K562 (cell line): ENCODE measurements at places on chromosomes 1 and 21.

GRCh38 chr1:64514197-64514765 is 44.4 kb downstream of the CACHD1 start:
- DNase-seq = no peak

GRCh38 chr1:213987422-213987926 is 299 bp upstream of the PROX1 start:
- DNase-seq = no peak

- DNase-seq = no peak
Observed at GRCh38 chr1:218851586-218851985, 322.1 kb upstream of the LYPLAL1 start.

DNA sequence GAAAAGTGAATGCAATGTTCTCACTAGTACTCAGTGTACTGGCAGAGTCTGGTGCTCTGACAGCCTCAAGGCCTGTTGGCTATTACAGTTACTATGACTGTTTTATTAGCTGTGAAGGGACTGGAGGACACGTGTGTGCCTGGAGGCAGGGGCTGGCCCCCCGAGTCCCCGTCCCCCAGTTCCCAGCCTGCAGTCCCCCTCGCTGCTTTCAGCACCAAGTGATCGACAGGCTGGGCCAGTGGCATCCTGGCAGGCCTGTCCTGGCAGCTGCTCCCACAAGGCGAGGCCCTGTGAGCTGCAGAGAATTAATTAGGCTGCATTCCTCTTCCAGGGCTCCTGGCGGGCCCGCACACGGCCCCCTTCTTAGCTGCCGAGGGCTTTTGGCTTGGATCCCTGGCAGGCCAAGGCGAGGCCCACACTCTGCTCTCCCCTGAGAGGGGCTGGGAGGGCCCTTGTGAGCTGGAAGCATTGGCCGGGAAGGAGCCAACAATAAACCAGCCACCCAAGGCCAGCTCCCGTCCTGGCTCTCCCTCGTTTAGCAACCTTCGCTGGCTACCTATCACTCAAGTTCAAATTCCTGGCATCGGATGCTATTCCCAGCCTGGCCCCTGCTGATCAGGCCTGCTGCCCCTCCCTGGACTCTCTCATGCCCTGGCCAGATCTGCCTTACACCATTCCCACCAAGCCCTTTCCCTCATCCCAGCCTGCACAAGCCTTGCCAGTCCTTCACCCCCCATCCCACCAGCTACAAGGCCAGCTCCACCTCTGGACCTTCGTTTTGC is 9.8 kb downstream of the EDN2 start:
- no peak for DNase-seq

DNA sequence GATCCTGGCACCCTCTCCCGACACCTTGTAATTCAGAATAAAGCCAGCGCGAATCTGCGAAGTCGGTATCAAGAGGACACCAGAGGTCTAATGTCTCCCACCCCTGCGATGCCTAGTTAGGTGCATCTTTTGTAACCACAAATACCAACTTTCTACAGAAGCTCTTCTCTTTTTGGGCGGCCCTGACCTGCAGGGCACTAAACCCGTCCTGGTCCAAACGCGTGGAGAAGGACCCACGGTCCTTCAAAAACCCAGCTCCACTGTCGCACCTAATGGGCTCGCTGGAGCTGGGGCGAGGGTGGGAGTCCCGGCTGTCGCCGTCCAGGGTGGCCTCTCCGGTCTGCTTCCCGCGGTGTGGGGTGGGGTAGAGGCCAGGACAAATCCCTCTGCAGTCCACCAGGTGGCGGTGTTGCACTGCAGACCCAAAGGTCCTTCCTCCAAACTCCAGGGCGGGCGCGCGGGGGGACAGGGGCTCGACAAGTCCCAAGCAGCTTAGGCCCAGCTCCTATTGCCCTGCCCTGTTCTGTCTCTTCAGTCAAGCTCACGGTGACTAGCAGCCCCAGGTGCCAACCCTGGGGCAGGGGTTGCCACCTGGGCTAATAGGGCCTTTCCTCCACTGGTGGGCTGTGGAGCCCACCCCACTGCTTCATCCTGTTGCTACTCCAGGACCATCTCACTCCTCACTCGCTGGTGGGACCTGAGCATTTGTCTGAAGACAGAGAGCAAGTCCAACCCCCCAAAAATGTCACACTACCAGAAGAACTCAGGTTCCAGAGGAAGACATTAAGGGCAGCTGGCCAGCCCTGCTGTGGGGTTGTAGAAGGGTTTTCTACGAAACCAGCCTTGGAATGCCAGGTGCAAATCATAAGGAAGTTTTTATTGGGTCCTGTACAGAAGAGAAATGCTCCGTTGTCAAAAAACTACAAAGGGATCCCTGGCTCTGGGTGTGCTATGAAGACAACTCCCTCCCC is 2.8 kb downstream of the HES3 start:
- peak; percentile 90 for DNase-seq

DNA sequence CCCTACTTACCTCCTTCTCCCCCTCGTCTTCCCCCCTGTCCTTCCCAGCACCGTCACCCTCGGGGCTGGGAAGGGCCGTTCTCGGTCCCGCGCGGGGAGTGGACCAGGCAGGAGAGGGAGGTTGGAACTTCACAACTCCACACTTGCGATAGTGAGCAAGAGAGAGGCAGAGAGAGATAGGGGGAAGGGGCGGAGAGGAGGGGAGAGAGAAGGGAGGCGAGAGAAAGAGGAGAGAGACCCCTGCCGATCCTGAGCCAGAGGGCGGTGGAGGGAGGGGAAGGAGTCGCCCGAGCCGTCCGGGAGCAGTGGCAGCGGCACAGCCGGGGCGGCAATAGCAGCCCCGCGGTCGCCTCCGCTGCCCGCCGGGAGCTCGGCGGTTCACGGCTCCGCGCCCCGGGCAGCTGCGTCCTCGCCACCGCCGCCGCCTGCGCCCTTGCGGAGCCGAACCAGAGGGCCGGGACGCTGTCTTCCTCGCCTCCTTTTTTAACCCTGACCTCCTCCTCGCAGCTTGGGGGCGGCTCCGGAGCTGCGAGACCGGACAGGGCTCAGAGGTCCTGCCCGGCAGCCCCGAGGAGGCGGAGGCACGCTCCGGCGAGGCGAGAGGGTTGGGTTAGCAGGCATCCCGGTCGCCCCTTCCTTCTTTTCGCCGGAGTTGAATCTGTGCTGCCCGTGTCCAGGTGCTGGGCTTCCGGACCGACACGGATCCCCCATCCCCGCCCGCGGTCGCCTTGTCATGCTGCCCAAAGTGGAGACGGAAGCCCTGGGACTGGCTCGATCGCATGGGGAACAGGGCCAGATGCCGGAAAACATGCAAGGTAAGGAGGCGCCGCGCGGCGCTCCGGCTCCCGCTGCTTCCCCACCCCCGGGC is 11.7 kb downstream of the NR5A2 start:
- no peak for DNase-seq

GRCh38 chr1:119954476-119955422 is 58.4 kb upstream of the ADAM30 start:
- DNase-seq = no peak

- no peak for DNase-seq
Observed at GRCh38 chr1:199719156-199719842, 308.2 kb upstream of the NR5A2 start.

DNA sequence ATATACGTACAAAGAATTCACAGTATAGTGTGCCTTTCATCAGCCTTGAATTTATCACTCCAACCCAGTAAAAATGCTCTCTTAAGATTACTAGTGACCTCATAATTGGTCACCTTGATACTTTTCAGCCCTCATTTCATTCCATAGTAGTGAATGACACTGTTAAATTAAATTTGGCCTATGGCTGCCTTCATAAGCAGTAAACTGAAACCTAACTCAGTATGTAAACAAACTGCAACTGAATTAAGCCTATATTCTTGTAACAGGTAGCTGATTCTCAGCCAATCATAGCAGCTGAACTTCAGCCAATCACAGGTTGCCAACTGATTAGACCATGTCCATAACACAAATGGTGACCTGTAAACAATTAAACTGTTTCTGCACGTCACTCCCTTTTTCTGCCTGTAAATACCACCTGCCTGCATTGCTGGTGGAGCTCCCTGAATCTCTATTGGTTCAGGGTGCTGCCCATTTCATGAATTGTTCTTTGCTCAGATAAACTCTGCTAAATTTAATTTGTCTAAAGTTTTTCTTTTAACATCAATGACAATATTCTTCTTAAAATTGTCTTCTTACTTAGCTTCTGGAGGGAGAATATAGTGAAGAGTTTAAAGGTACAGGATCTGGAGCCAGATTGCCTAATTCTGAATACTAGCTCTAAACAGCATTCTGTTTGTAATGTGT is 24.0 kb upstream of the CAMSAP2 start:
- no peak for DNase-seq

DNA sequence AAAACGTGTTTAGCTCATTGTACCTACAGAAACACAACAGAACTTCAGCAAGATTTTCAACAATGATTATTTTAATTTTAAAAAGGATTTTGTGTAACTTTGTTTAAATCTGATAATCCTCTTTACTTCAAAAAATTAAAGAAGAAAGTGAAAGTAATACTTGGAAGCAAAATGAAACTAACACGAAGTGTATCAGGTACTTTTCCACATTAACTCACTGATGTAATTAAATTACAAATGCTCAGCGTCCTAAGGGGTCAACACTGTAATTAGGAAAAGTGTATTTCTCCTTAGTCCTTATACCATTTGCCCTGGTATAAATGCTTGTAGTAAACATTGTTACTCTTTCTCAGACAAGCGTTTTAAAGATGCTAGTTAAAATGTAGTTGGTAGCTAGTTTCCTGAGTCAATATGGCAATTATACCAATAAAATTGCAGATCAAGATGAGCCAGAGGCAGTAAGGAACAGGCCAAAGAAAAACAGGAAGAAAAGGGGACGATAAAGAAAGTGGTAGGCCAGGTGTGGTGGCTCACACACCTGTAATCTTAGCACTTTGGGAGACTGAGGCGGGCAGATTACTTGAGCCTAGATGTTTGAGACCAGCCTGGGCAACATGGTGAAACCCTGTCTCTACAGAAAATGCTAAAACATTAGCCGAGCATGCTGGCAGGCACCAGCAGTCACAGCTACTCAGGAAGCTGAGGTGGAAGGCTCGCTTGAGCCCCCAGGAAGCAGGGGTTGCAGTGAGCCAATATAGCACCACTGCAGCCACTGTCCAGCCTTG is 553.0 kb downstream of the SMYD3 start:
- no peak for DNase-seq

- peak; percentile 50 for DNase-seq
Observed at GRCh38 chr1:204520834-204521709, 4.9 kb downstream of the MDM4 start.

DNA sequence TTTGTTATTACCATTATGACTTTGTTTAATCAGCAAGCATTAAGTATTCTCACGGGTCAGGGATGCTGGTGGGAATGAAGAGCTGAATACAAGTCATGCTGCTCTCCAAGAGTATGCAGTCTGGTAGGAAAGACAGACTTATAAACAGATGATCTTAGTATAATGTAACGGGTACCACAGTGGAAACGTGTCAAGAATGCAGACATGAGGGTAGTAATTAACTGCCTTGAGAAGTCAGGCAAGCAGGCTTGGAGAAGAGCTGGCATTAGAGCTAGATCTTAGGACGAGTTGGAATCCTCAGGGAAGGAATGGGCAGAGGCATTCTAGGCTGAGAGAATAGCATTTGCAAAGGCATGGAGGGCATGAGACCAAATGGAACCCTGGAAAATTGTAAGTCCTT is 19.7 kb downstream of the FAM76A start:
- DNase-seq = no peak

DNA sequence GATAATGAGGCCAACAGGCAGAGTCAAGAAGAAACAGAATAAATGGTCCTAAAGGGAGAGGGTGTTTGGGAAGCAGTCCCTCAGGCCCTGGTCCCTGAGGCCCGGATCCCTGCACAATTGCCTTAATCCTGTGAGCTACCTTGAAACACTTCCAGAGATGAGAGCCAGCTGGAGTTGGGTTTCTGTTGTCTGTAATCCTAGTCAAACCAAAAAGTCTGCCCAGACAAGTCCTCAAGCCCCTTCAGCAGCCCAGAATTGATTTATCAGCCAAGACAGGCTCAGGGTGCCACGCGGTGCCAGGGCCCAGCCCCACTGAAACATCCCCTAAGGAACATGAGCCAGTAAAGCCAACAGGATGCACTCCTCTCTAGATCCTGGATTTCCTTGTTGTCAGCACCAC is 16.4 kb upstream of the CLSTN1 start:
- DNase-seq = no peak

- peak; percentile 76 for DNase-seq
Observed at GRCh38 chr1:36411674-36412648, 14.3 kb upstream of the LSM10 start.

- no peak for DNase-seq
Observed at GRCh38 chr1:226216056-226216455, 7.4 kb upstream of the MIXL1 start.

DNA sequence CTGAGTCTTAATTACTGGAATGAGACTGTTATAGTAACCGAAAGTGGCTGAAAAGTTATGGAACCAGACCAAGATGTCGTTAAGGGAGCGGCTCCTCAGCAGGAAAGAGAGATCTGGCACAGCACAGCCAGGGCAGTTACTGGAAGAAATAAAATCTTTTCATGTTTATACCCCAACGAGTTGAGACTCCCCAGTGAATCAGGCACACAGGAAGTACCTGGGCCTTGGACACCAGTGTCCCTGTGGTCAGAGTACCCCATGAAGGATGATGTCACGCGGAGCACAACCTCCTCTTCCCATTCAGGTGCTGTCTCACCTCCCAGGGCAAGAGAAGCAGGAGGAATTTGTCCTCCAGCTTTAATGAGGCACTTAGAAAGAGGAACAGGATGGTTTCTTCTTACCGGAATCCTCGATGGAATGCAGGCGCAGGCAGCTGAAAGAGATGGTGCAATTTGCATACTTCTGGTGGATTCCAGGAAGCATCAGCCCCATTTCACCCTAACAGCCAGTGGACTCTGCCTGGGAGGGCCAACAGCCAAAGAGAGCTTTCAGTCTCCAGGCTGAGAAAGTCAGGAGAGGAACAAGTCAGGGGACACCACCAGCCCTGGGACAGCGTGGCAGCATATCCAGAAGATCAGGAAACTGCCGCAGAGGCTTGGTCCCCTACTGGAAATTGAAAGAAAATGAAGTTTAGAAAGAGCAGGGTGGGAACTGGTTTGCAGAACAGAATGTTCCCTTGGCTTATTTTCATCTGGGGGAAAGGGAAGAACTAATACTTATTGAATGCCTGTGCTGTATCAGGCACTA is 35.9 kb upstream of the CTTNBP2NL start:
- no peak for DNase-seq

DNA sequence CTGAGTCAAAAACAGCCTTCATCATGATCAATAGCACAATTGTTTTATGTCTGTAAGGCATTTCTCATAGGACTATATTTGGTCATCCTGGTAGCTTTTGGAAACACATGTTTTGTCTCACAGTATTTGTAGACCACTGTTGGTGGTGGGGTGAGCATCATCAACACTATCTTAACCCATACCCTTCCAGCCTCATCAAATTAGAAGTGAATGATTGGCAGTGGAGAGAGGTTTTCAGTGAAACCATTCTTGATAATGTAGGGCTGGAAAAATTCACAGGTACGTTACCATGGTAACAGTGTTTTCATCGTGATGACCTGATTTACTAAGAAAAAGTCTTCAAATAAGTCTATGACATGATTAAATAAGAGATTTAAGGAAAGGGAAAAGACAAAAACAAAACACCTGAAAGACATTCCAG is 45.3 kb upstream of the C1orf105 start:
- no peak for DNase-seq

GRCh38 chr1:66552287-66552686 is 18.3 kb downstream of the SGIP1 start:
- no peak for DNase-seq

- no peak for DNase-seq
Observed at GRCh38 chr1:43552813-43553212, 22.1 kb downstream of the PTPRF start.
